Hepatocyte (in vitro differentiated cells): ENCODE measurements at places on chromosomes 7 and 10. TPM values are rescaled to one million over a fixed set of nuclear protein-coding genes. Genes with fewer than 3 reads are reported as not detected.

GRCh38 chr10:89981891-89982290 lies 280.5 kb downstream of the KIF20B start:
- DNase-seq: no peak

DNA sequence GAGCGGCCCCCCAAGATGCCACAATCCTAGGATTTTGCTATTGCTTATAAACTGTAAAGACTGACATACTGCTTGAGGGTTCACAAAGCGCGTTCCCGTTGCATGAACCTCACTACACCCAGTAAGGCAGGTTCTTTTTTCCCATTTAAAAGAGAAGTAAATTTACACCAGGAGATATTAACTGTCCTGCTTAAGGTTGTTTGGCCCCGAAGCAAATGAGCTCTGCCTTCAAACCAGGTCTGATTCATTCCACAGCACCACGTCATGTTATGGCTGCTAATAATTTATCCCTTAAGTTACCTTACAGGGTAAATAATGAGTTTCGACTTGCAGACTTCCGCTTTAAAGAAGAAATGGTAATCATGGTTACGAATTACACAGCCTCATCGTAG lies 559 bp upstream of the FKBP14 start:
- DNase-seq: peak; percentile 70

DNA sequence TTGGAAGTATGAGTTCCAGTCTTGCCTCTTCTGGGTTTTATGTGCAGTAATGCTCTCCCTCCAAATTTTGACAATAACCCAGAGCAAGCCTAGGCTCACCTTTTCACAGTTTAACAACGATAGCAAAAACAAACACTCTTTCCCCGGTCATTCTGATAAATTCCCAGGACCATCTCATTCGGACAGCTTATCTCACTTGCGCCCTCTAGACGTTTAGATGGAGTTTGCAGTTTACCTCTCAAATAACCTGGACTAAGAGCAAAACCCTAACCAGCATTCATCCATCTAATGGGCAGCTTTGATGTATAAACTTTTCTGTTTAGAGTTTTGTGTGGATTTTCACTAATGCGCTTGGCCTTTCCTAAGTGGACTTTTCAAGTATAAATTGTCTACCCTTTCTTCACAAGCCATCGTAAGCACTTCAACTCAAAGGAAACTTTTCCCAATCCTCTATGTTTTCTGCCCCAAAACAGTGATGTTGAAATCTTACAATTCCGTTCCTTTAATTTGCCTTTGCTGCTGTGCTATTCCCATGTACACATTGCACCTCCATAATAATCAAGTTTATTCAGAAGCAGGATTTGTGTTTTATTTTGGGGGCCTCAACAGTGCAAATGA lies 114.9 kb downstream of the HDAC9 start:
- DNase-seq: peak; percentile 25

GRCh38 chr7:49432254-49432653 lies 341.2 kb upstream of the VWC2 start:
- DNase-seq: no peak

DNA sequence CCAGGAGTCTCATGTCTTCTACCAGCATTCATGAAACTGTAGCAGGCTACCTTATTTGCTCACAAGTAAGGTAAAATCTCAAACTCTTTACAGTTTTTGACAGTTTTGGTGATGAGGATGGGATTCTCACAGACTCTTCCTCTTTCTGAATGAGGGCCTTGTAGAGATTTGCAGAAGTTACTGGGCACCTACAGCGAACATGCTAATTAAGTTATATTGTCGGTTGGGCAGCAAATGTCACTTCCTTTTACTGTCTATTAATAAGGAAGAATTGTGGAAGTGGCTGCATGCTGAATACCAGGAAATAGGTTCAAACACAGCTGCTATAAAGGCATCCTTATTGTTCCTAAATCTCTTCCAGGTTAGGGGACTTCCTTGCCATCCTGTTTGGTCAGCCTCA lies 189.6 kb downstream of the DNAJC1 start:
- no peak for DNase-seq

- DNase-seq: no peak
Observed at GRCh38 chr7:43535810-43536585, 46.9 kb upstream of the STK17A start.

- no peak for DNase-seq
Observed at GRCh38 chr7:6650086-6650485, 13.0 kb downstream of the ZNF316 start.

GPC2 gene
- total RNA-seq: 2.0 and 5.3 TPM in 2 replicates

CCDC136 gene
- 3.4 and 5.6 TPM in 2 replicates for total RNA-seq
